ENCODE measurements at places on chromosomes 1 and 21.
A peak's percentile ranks its signal among the peaks of the same experiment; 100 is the strongest.

DNA sequence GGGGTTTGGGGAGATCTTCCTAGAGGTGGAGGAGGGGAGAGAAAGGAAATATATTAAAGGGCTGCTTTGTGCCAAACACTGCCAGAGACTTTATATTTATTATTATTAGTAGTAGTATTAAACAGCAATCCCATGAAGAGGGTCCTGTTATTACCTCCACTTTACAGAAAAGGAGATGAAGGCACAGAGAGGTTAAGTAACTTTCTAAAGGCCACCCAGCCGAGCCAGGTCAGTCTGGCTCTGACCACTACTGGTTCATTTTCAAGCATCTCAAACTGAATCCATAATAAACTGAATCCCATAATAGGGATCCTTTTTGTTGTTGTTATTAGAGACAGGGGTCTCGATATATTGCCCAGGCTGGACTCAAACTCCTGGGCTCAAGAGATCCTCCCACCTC lies 12.6 kb downstream of the NCMAP start:
- no peak for DNase-seq

GRCh38 chr1:39177706-39178105 lies 26.8 kb upstream of the MACF1 start:
- no peak for DNase-seq

DNA sequence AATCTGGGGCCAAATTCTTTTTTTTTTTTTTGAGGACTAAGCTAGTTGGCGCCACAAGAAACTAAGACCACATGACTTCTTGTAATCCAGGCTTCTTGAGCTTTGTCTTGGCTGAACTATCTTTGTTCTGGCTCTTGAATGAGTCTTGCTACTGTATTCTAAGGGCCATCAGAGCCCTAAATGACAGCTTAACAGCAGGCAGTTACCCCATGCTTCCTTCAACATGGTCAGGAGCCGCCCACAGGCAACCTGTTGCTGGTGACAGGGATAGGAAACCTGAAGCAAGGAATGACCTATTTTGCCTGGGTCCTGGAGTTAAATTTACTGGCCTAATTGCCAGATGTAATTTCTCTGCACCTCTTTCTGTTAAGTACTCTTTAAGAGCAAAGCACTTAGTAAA lies 188.2 kb upstream of the PLXNA2 start:
- no peak for DNase-seq

DNA sequence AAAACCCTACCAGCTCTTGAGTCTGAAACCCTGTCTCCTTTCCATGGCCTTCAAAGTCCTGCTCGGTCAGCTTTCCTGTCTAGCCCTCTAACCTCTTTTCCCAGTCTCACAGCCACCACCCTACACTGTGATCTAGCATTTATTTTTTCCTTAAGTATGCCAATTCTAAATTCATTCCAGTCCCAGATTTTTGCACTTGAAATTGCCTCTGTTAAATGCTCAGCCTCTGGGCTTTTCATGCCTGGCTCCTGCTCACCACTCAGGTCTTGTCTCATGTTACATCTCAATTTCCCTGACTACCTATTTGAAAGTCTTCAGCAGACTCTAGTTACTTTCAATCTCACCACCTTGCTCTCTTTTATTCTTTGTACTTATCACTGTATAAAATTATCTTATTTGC lies 176.2 kb downstream of the ADGRL4 start:
- DNase-seq: no peak

GRCh38 chr1:245211035-245211749 lies 56.4 kb downstream of the KIF26B start:
- DNase-seq: no peak

DNA sequence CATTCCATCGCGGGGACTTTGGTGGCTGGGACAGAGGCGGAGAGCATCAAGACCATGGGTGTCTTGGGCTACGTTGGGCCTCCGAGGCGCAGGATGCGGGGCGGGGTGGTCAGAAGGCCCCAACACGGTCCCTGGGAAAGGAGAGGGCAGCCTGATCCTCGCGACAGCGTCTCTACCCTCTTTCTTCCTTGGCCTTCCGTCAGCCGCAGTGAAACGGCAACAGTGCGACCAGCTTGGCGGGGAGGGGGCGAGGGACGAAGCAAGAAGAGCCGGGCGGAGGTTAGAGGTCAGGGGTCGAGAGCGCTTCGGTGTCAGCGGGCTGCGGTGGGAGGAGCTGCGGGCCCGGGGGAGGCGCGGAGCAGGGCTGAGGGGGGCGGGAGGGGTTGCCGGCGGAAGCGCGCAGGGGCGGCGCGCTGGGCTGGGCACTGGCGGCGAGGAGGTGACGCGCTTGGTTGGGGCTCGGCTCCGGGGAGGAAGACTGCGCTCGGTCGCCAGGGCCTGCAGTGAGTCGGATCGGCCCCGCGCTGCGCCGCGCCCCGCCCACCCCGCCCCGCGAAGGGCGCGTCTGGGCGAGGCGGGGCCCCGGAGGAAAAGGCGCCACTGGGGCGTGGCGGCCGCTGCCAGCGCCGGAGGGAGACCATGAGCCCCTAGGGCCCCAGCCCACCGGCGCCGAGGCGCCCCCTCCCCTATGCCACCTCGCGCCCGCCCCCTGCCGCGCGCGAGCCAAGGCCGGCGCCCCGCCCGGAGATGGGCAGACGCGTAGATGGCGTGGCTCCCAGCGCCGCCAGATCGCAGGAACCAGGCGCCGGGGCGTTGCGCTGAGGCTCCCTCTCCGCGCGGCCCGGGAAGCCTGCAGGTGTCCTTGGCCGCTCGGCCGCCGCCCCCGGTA lies at the start of gene KCNC4:
KCNC4 (plus strand) TSS at position 600 of the 889 bp plus-strand sequence. CDS start 1,186 bp downstream, outside the sequence.
- DNase-seq: peak; percentile 92

- DNase-seq: no peak
These were observed 105.4 kb downstream of the PTPN14 start for GRCh38 chr1:214445831-214446614.

DNA sequence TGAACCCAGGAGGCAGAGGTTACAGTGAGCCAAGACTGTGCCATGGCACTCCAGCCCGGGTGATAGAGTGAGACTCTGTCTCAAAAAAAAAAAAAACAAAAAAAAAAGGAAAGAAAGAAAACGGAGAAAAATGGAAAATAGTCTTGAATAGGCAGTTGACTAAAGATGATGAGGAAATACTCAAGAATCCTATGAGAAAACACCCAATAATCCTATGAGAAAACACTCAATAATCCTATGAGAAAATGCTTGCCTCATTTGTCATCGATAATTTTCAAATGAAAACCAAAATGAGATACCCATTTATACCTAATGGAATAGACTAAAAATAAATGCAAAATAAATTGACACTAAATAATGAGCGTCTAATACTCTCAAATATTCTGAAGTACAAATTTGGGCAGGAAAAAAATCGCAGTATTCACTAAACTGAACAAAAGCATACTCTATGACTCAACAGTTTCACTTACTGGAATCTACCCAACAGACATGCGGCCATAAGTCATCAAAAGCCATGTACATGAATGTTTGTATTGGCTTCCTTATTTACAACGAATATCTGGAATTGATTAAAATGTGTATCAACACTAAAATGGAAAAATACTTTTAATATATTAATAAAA lies 733.9 kb upstream of the CHRM3 start:
- no peak for DNase-seq

- no peak for DNase-seq
These were observed 57.9 kb upstream of the KANK4 start for GRCh38 chr1:62377043-62377562.

GRCh38 chr1:56806804-56807203 lies 12.4 kb downstream of the FYB2 start:
- no peak for DNase-seq

- DNase-seq: no peak
These were observed 35.4 kb downstream of the DISP3 start for GRCh38 chr1:11514366-11514765.

DNA sequence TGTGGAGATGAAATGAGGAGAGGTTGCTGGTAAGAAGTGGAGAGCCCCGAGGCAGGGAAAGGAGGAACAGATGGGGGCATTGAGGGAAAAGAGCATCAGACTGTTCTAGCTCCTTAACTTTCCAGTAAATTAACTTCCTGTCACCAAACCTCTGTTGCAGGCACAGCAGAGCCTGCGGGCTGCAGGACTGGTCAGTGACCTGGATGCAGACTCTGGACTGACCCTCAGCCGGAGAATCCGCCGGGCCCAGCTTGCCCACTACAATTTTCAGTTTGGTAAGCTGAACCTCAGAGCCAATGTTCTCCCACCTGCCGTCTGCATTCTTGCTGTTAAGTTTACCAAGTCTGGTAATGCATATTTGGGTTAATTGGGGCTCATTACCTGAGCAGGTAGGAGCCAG lies 2.5 kb upstream of the ECM1 start:
- DNase-seq: no peak

GRCh38 chr1:244100704-244101453 lies 49.8 kb downstream of the ZBTB18 start:
- DNase-seq: no peak

- no peak for DNase-seq
These were observed 39.3 kb downstream of the L1TD1 start for GRCh38 chr1:62233926-62234450.

GRCh38 chr1:211331011-211331709 lies 4.5 kb downstream of the TRAF5 start:
- no peak for DNase-seq

DNA sequence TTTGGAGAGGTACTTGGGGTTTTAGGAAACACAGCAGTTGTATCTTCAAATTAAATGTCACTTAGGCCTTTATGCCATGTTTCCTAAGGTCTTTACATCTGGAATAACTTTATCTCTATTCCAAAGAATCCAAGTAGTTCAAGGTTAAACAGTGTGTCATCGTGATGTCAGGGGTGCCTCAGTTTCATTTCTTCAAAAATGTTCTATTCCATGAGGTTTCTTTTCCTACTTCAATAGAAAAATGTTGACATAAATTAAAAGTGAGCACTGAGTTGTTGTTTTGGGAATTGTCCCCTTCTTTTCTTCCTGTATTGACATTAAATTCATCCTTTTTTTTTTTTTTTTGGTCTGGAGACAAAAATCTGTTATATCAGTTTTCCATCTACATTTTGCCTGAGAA lies 160.6 kb upstream of the C21orf91 start:
- DNase-seq: no peak

DNA sequence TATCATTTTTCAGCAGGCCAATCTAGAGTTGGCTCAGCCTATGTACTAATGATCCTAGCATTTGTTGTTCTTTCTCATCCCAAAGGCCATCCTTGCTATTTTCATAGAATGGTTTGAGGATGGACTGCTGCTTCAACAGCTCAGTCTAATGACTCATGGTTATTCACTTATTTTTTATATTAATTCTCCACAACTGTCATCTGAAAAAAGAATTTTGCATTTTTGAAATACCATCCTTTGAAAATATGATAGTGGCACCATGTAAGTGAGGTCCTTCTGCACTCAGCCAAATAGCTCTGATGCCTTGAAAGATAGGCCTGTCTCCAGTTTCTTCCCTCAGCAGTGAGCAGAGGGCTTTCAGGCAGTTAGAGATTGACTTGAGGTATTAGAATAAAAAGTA lies 377.5 kb downstream of the LMO4 start:
- no peak for DNase-seq

DNA sequence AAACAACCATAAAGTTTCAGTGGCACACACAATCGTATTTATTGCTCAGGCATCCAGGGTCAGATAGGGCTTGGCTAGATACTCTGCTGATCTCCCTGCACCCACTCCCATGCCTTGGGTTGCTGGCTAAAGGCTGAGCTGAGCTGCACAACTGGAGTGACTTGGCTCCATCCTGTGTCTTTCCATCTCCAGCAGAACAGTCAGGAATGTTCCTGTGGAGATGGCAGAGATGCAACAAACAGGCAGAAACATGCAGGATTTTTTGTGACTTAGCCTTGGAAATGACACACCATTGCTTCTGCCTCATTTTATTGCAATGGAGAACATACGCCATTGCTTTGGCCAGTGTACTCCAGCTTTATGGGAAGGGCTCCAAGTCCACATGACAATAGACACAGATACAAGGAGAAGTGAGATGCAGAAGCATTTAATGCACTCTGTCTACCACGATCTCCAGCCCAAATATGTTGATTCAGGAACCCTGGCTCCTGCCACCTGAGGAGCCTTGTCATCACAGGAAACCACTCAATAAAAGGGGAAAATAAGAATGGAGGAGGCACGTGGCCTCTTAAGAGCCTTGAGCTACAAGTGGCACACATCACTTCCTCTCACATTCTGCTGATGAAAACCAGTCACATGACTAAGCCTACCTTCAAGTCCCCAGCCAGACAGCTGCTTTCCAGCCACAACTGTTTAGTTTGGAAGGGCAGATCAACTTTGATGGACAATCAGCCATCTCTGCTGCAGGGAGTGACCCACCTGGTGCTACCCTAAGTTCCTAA lies 10.1 kb upstream of the GUCA2B start:
- no peak for DNase-seq

GRCh38 chr1:242770366-242770765 lies 245.9 kb upstream of the PLD5 start:
- DNase-seq: no peak

GRCh38 chr1:80251591-80251990 lies 1245.1 kb upstream of the ADGRL4 start:
- DNase-seq: no peak

DNA sequence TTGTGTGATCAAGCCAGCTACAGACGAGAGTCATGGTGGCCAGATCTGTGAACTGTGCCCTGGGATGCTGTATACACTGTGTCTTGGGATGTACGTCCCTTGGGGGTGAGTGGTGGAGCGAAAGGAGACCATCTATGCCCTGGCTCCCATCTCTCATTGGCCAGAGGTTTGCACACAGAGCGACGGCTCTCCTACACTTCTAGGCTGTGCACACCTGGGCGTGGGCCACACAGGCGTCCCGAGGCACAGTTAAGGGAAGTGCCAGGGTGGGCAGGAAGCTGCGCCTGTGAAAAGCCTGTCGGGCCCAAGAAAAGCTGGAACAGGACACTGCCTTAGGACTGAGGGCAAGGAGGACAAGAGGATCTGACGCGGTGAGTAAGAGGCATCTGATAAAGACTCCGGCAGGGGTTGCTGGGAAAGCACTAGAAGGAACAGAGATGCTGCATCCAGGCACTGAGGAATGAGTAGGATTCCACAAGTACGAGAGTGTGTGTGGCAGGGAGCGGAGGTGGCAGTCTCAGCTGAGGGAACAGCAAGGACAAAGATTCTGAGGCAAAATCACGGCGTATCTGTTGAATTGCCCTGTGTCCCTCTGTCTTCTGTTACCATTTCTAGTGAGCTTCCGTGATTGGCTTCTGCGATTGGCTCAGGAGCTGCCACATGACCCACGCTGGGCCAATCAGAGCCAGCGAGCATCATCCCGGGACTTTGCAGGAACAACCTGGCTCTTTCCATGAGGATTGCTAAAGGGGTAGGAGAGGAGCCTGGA lies 67.9 kb upstream of the ZBTB40 start:
- no peak for DNase-seq

GRCh38 chr1:211356723-211357407 lies 30.2 kb downstream of the TRAF5 start:
- no peak for DNase-seq

Measured in central memory CD4-positive, alpha-beta T cell (primary cell).